ENCODE measurements at places on chromosomes 7 and 10. TPM values are rescaled to one million over a fixed set of nuclear protein-coding genes. Genes with fewer than 3 reads are reported as not detected.
A peak's percentile ranks its signal among the peaks of the same experiment; 100 is the strongest.

Gene LOXL4
- total RNA-seq = 3.3 TPM

Gene HPSE2
- total RNA-seq = 1.5 TPM

Gene IFIT1B
- not detected for total RNA-seq

- no peak for DNase-seq
Measured at GRCh38 chr7:69677881-69678493, 79.7 kb downstream of the AUTS2 start.

DNA sequence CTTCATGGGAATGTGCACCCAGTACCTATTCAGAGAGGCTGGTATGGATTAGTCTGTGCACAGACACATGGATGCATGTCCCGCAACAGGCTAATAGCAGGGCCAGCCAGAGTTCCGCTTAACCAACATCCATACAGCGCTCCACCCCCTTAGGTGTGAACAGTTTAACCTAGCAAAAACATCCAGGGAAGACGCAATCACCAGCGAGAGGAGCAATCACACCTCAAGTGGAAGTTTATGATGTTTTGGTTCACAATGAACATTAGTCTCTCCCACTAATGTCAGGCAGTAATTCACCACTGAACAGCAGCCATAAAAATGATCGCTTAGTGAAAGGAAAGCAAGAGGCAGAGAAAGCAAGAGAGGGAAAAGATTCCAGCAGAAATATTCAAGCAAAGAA lies 91.1 kb downstream of the PLXNA4 start:
- DNase-seq = no peak

- no peak for DNase-seq
Measured at GRCh38 chr10:128895473-128895872, 571.6 kb upstream of the MGMT start.

DNA sequence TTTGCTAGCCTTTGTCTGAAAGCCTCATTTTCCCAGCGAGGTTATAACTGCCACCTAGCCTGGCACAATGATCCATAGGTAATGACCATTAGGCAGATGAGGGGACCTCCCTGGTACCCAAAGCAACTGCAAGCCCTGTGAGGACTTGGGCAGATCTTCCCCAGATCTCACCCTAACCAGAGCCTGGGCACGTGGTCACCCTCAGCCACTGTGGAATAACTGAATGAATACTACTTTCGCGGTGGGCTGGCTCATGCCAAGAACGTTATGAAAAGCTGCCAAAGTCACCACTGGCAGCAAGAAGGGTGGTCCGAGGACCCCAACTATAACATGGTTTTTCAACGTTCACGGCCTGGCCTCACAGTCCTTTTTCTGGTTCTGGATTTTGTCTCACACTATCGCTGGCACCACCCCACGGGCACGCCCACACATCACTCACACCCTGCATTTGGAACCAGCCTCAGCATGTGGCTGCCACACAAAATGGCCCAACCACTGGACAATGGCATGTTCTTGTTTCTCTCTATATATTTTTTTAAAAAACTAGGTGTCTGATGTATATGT lies 3.4 kb downstream of the PRKAG2 start:
- DNase-seq = no peak

Gene POLR2J2
- total RNA-seq = 3.8 TPM

- DNase-seq = no peak
Measured at GRCh38 chr7:55770778-55771177, 91.8 kb downstream of the SEPTIN14 start.

Gene SNX13
- 69.6 TPM for total RNA-seq

GRCh38 chr10:54958844-54959243 lies 157.8 kb upstream of the PCDH15 start:
- DNase-seq = no peak

Gene PDSS1
- total RNA-seq = 4.5 TPM

Gene SAP25
- total RNA-seq = 1.7 TPM

DNA sequence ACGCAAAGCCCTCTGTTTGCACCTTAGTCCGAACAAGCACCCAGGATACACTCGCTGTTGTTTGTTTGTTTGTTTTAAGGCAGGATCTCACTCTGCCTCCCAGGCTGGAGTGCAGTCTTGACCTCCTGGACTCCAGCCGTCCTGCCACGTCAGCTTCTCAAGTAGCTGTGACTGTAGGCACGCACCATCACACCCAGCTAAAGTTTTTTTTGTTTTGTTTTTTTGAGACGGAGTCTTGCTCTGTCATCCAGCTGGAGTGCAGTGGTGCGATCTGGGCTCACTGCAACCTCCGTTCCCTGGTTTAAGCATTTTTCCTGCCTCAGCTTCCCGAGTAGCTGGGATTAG lies 76.8 kb downstream of the CTBP2 start:
- no peak for DNase-seq

GRCh38 chr7:94888551-94888950 lies 18.8 kb upstream of the PPP1R9A start:
- DNase-seq = no peak

GRCh38 chr7:115013886-115014285 lies 92.0 kb downstream of the MDFIC start:
- DNase-seq = no peak

DNA sequence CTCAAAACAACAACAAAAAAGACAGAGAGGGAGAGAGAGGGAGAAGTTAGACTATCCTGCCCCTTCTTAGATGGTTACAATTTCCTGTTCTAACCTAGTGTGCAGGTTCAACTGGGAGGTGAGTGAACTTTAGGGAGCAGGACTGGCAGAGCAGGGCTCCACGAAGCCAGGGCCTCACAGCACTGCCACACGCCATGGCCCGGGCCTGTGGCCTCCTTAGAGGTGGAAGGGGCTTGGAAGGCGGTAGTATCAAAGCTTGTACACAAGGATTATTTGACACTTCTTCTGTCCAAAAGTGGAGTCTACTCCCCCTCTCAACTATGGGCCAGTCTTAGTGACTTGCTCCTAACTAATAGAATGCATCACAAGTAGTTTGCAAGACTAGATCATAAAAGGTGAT lies 62.9 kb upstream of the TMEM72 start:
- no peak for DNase-seq

GRCh38 chr7:96739609-96740008 lies 30.0 kb upstream of the SEM1 start:
- DNase-seq = no peak

DNA sequence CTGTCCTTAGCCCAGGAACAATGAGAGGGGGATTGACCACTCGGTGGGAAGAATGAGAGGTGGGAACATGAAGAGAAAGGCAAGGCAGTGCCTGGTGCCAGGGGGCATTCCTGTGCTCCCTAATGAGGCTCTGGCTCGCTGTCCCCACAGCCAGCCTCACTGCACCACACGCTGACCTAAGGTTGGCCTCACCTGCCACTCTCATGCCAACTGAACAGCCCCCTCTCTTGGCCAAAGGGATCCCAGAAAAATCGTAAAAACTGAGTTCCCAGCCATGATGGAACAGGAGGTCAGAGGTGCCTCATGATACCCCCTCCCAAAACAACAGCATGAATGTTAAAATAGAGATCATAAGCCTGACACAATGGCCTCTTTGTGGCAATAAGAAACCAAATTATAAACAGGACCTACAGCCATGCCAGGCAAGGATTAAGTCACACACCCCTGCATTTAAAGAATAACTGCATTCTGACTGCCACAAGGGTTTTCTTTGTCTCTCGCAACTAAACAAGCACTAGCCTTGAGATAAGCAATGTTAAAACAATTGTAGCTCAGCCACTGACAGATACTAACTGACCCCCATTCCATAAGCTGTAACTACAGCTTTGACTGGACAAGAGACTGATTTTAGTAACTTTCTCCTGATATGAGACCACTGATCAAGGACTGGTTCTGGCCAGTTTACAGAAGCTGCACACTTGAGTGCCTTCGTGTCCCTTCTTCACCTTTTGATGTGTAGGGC lies 149.2 kb downstream of the SH2D4B start:
- no peak for DNase-seq

DNA sequence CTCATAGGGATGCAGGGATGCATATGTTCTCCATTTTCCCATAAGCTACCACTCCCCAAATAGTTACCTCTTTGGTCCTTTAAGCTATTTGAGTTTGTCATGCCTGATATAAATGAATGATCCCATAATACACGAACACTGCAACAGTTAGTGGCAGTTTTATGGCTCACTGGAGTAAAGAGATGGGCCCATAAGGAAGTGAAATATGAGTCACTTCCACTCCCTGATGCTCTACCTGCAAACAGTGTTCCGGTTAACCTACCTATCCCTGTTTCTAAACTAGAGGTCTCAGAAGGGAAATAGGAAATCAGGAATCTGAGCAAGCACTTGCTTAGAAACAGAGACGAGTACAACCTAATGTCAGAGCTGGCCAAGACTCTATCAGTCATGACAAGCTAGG lies 71.7 kb downstream of the CALD1 start:
- no peak for DNase-seq

- no peak for DNase-seq
Measured at GRCh38 chr10:12531305-12532220, 182.2 kb downstream of the CAMK1D start.

DNA sequence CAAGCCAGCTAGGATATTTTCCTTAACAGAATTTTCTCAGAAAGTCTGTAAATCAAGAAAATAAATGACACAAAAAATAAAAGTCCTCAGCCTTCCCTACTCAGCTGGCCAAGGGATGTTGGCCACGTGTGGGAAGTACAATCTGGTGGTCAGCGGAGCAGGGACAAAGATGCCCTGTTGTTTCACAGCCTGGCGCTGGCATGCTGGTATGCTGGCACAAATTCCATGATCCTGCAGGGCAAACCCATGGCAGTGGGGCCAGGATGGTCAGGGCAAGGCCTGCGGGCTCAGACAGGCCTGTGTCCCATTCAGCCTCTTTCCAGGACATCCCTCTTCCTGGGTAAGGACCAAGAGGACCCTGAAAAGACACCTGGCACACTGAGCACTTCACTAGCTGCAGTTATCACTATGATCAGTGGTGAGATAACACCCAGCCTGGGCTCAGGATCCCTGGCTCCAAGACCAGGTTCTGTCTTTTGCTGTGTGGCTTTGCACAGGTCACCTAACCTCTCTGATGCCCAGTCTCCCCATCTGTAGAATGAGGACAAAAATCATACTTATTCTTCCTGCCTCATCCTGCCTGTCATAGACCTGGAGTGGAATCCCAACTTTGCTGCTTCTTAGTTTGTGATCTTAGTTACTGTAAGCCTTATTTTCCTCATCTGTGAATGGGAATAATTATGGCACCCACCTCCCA lies 10.8 kb upstream of the HSPA12A start:
- no peak for DNase-seq

DNA sequence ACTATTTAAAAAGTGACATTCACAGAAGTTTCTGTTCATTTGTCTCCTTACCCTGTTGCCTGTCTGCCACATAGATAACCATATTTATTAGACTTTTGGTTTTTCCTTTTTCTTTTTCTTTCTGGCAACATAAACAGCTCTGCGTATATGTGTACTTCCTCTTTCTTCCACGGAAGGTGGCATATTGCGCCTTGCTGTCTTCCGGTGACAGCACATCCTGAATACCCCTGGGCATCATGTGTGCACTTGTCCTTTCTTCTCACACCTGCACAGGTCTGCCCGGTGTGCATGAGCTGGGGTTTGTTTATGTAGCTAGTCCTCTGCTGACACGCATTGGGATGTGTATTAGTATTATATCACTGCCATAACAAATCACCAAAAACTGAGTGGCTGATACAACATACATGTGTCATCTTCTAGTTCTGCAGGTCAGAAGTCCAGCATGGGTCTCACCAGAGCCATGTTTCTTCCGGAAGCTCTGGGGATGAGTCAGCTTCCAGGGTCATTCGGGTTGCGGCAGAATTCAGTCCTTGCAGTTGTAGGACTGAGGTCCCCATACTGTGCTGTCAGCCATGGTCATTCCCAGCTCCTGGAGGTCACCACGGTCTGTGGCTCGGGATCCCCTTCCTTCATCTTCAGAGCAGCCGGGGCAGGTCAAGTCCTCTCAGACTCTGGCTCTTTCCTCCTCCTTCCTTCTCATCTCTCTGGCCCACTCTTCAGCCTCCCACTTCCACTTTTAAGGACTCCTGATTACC lies 596.0 kb upstream of the FOXK1 start:
- no peak for DNase-seq

Gene ZNF853
- 4.1 TPM for total RNA-seq

Gene SLC13A1
- total RNA-seq = not detected

GRCh38 chr10:24223953-24224352 lies 15.0 kb downstream of the KIAA1217 start:
- DNase-seq = no peak

- DNase-seq = no peak
Measured at GRCh38 chr7:90402785-90403173, 482 bp upstream of the CLDN12 start.

Gene HOXA1
- total RNA-seq = 0.79 TPM

GRCh38 chr10:126872135-126872534 lies 33.1 kb upstream of the DOCK1 start:
- DNase-seq = no peak

Gene OGDHL
- total RNA-seq = not detected

DNA sequence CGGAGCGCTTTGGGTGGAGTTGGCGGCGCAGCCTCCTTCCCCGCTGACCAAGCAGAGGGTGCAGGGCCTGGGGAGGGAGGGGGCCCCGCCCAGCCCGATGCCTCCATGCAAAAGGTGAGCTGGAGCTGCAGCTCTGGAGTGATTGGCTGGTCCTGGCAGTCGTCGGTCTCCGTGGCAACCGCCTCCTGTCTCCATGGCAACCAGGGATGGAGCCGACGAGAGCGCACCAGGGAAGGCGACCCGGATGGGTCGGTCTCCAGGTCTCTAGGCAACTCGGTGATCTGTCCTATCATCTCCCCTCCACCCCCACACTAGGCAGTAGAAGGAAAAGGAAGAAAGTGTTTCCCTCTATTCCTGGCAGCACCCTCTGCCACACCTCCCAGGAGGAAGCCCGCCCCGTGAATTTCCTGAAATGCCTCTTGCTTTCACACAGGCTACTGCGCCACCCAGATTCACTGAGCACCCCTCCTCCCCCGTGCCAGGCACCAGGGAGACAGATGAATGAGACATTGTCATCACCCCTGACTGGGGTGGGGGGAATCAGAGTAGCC lies 647 bp upstream of the NACAD start:
- DNase-seq = peak; percentile 50

Gene TACC2
- total RNA-seq = 23.8 TPM

GRCh38 chr10:17836942-17837341 lies 27.8 kb downstream of the MRC1 start:
- DNase-seq = no peak

DNA sequence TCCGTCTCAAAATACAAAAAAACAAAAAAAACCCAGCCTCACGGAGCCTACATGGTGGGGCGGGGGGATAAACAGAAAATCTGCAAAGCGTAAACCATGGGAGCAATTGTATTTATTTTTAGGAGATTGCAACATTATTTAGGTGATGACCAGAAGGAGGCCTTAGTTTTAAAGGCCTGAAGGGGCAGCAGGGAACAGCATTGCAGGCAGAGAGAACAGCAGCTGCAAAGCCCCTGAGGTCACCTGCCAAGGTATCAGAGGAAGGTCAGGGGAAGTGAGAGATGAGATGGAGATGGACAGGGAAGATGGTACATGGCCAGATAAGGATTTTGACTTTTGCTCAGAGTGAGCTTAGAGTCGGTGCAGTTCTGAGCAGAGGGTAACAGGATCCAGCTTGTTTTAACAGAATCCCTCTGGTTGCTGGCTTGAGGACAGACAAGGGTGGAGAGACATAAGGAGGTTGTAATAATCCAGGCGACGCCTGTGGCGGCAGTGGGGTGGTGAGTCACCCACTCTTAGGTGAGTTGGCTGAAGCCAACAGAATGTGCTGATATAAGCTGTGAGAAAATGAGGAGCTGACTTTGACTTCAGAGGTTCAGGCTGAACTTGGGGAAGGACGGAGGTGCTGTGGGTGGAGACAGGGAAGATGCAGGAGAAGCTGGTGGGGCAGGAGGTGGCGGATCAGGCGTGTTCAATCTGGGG lies 82.3 kb upstream of the GTF2I start:
- DNase-seq = no peak

- no peak for DNase-seq
Measured at GRCh38 chr7:106313456-106313901, 28.7 kb upstream of the NAMPT start.

Gene STEAP1B
- total RNA-seq = 2.0 TPM

GRCh38 chr7:151172273-151173141 lies 5.0 kb upstream of the GBX1 start:
- peak; percentile 65 for DNase-seq
